ENCODE measurements at places on chromosomes 7 and 10.

GRCh38 chr7:145263886-145264285 lies 428.0 kb upstream of the TPK1 start:
- no peak for DNase-seq

DNA sequence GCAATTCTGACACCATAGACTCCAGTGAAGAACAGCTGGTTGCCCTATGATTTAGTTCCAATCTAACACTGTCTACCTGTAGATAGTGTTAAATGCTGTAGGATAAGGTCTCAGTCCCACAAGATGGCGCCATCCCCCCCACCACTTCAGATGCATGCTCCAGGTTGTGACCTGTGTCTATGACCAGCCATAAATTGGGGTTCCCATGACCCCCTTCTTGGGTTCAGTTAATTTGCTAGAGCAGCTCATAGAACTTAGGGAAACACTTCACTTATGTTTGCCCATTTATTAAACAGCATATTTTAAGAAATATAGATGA lies 13.1 kb downstream of the CCSER2 start:
- DNase-seq, result no peak

DNA sequence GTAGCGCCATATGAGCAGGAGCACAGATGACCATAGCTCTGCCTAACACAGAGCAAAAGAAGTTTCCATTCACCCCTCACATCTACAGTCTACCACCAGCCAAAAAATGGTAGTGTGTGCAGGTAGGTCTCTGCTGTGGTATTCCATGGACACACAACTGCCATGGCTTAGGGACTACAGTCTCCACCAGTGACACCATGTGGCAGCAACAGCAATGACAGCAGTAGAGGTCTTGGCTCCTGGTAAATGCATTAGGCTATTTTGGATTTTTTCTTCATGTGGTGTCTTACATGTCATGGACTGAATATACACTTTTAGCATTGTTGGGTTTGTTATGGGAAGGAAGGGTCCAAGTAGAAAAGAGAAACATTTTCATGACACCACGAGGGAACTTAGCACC lies 70.1 kb upstream of the CABCOCO1 start:
- peak; percentile 11 for DNase-seq

DNA sequence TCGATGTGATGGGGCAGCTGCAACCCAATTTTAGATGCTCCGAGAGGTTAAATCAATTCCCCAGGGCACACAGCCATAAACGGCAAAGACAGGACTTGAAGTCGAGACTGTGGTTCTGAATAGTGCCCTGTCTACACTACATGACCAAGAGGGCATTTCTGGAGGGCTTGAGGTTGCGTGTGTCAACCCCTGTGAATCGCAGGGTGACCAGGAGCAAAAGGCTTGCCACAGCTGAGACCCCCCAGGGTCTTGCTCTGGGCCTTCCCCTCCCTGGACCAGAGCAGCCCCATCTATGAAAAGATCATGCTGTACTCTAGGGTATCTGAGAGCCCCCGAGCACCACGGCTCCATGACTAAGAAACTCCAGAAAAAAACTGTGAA lies 26.8 kb upstream of the RASGEF1A start:
- no peak for DNase-seq

DNA sequence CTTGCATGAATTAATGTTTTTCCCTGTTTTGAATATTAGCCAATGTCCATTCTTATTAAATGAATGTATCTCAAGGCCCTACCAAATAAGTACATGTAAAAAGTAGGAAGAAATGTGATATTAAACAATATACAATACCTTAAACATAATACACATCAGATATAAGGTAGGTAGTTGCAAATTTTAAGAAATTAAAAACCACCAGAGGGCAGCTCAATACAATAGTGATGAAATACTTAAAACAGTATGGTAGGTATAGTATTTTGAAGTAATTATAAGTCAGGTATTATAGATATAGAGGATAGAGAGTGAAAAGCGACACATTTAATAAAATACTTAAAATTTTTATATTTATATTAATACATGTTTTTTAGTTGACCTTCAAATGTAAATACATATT lies 43.6 kb upstream of the CDK14 start:
- DNase-seq, result no peak

DNA sequence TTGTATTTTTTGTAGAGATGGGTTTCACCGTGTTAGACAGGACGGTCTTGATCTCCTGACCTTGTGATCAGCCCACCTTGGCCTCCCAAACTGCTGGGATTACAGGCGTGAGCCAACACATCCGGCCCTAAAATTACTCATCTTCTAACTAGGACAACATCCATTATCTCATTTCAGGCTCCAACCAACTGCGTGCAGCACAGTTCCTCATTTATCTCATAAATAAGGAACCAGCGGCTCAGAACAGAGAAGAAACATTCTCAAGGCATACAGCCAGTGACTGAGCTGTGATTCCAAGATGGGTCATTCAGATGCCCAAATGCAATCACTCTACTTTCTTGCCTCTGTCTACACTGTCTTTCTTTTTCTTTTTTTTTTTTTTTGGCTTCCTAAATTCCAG lies 356.1 kb downstream of the ELMO1 start:
- no peak for DNase-seq

DNA sequence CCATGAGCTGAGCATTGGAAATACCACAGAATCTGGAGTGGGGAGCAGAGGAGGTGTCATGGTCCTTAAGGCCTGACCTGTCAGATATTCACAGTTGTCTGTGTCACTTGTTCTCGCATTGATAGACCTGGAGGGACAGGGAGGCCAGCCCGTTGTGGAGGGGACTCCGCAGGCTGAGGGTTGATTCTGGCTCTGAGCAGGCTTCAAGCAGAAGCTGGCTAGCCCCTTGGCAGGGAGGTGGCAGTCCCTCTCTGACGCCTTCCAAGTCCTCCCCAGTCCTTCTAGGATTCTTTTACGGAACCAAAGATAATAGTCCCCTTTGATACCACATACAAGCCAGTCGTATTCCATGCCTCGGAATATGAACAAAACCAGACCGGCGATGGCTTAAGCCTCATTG lies 65.4 kb downstream of the GRK5 start:
- no peak for DNase-seq

DNA sequence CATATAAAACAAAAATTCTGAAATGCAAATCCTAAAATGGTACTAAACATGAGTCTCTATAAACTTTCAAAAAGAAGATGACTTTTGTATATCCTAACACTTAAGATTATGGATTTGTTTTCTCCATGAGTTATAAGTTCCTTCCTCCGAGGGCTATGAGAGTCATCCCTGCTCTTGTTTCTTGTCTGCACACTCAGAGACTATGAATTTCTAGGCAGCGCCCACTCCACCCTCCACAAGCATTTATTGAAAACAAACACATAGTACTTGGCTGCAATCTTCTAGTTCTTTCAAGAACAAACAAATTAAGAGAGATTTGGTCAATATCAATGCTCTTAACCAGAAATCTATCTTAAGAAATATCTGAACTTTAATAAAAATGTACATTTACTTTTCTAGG lies 211.7 kb downstream of the DKK1 start:
- DNase-seq, result no peak
